ENCODE measurements at places on chromosomes 3 and 15. TPM values are rescaled to one million over a fixed set of nuclear protein-coding genes. Genes with fewer than 3 reads are reported as not detected.

Gene STRA6
- under 0.01 TPM for total RNA-seq

Gene TRH
- 6.5 TPM for total RNA-seq

Gene RARB
- total RNA-seq, result under 0.01 TPM

Gene LCTL
- total RNA-seq, result not detected

Gene ADGRG7
- total RNA-seq, result not detected

Gene ACP3
- total RNA-seq, result 0.27 TPM

Gene CHST13
- total RNA-seq, result 36.4 TPM

Gene UBL7
- total RNA-seq, result 94.0 TPM

Gene SRGAP3
- 6.2 TPM for total RNA-seq

GRCh38 chr3:14204515-14205284 lies 26.1 kb downstream of the LSM3 start:
- DNase-seq, result no peak

DNA sequence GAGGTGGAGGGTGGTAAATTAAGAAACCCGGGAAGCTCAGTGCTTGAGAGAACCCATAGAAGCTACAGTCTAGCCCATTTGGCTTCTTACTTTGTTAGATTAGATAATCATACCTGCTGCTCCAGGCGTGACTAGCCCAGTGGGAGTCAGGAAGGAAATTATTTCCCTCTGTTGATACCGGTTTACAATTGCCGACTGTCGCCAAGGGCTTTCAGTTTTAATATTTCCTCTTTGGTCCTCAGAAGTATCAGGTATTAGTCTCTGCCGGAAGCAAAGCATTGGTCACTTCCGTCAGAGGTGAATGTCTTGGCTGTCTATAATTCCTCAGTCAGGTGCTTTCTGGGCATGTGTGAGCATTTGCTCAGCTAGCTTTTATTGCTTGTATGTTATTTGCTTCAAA lies 75.2 kb downstream of the LPP start:
- DNase-seq, result peak; percentile 3

DNA sequence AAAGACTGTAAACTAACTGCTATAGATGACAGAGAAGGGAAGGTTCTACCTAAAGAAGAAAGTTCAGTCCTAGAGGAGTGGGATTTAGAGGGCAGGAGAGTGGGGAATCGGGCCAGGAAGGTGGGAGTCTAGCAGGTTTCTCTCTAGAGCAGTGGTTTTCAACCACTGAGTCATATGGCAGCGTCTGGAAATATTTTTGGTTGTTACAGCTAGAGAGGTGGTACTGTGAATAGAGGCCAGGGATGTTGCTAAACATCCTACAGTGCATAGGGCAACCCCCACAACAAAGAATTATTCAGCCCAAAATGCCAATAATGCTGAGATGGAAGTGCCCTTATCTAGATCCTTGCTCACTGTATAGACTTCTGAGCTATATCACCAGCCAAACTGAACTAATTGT lies 28.7 kb downstream of the ATP1B3 start:
- DNase-seq, result no peak

DNA sequence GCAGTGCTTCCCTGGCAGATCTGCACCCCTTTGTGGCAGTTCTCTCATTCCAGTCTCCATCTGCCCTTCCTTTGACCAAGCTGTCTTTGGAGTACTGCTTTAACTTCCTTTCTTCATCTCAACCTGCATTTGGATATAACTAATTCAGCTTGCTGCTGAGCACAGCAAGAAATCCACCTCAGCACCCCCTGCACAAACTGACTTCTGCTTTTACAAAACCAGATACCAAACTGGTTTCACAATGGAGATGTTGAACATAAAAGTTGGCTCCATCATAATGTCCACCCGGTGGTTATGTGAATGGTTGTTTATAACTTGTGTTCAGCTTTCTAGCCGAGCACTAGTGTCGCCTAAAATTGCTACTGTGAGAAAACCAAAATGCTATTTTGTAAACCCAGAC lies 341.1 kb upstream of the SEMA6D start:
- DNase-seq, result peak; percentile 24

DNA sequence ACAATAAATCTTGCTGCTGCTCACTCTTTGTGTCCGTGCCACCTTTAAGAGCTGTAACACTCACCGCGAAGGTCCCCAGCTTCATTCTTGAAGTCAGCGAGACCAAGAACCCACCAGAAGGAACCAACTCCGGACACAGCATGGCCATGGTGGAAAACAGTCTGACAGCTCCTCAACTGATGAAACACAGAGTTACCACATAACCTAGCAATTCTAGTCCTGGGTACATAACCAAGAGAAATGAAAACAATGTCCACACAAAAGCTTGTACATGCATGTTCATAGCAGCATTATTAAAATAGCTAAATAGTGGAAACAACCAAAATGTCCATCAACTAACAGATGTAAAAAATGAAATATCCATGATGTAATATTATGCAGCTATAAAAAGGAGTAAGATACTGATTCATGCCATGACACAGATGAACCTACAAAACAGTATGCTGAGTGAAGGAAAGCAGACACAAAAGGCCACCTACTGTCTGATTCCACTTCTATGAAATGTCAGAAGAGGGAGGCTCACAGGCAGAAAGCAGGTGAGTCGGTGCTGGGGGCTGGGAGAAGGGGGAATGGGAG lies 36.8 kb downstream of the VGLL4 start:
- DNase-seq, result no peak

DNA sequence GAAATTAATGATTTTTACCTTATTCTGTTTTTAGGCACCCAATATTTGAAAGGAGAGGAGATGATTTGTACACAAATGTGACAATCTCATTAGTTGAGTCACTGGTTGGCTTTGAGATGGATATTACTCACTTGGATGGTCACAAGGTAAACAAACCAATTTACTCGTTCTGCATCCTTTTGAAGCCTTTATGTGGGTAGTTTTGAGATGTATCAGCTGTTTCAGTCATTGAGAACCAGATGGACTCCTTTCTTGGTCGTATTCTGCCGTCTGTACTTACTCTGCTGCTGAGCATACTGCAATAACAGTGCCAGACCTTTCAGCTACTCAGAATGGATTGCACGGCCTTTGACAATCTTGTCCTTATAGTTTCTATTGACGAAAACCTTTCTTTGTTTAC lies 13.3 kb downstream of the DNAJB11 start:
- no peak for DNase-seq

- no peak for DNase-seq
These were observed 48.3 kb downstream of the DENND4A start for GRCh38 chr15:65743637-65744252.

DNA sequence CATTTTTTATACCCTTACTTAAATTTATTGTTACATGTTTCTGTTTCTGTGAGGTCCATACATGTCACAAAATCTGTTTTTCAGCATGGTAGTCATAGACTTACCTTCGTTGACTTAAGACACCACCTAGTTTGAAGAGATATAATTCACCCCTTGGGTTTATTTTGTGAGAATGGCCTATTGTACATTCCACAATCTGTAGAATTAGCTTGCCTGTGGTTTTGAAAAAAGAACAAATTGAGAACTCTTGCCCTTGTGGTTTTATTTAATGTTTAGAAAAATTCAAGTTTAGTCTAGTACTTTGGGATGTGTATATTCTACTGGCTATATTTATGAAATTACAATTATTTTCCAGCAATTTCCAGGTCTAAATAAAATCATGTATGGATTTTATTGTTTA lies 31.6 kb downstream of the FILIP1L start:
- DNase-seq, result no peak

- no peak for DNase-seq
These were observed 91.5 kb upstream of the TBC1D5 start for GRCh38 chr3:17833786-17834559.

- DNase-seq, result no peak
These were observed 217.9 kb downstream of the SNRPN start for GRCh38 chr15:25172691-25173090.
